ENCODE measurements at places on chromosomes 11 and 22.

GRCh38 chr22:45937960-45938359 is 39.0 kb downstream of the WNT7B start:
- DNase-seq: no peak

DNA sequence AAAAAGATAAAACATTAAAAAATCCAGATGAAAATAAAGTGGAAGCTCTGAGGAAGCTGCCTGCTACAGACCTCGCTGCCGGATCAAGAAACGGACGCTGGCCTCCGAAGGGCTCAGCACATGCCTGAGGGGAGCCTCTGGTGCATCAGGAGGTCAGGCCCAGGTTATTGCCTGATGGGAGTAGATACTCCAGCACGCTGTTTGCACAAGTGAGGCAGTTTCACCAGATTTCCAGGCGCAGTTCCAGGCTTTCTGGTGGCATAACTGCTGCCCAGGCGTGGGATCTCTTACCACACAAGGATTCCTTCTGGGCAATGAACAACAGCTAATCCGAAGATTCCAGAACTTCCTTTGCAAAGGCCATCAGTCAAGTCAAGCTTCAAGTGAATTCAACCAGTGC is 154.2 kb downstream of the MPPED1 start:
- DNase-seq: no peak

DNA sequence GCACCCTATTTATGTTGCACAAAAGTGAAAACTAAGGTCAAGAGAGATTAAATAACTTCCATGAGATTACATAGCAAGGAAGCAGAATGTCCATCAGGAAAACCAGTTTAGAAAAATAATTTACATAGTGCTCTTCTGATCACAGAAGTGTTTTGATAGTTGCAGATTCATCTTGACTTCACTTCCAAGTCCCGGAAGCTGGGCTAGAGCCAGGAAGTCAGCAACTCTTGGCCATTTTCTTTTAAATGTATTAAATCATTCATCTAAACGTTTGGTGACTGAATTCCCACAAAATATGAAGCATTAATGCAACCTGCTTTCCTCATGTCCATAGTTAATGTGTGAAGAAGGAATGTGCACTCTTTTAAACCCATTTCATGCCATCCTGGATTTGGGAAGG is 29.7 kb downstream of the APLP2 start:
- DNase-seq: no peak

DNA sequence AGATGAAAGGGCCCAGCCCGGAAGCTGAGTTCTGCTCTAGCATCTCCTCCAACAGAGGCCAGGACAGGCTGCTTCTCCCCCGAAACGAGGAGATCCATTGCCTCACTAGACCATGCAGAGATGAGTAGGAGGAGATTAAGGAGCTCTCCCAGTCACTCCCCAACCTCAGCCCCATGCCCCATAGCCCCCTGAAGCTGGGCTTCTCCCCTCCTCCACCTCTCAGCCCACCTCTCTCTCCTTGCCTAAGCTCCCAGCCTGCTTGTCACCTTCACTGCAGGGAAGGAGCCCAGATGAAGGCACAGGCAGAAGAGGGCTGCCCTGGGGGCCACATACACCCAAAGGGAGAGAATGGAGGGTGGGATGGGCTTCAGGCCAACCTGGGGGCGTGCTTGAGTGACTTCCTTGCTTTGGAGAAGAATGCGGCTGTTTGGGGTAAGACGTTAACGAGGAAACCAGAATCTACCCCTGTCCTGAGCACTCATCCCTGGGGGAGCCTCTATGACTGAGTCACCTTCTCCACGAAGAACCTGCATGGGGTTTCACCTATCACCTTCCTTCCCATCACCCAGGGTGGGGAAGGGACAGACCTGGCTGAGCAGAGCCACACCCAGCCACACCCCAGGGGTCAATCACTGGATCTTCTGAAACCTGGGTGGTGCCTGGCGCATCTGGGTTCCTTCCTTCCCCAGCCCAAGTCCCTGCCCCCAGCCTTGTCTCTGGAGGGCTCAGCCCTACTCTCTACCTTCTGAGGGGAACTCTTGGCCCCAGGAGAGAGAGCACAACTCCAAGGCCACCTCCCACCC is 11.6 kb upstream of the GNAZ start:
- no peak for DNase-seq

GRCh38 chr11:113651023-113651422 is 55.1 kb downstream of the TMPRSS5 start:
- DNase-seq: no peak

- DNase-seq: no peak
Observed at GRCh38 chr11:110376711-110377324, 52.9 kb upstream of the FDX1 start.

GRCh38 chr11:110069158-110069737 is 23.9 kb upstream of the ZC3H12C start:
- DNase-seq: no peak

GRCh38 chr11:22263613-22264012 is 70.7 kb downstream of the ANO5 start:
- DNase-seq: no peak

GRCh38 chr11:88131764-88132470 is 43.3 kb downstream of the RAB38 start:
- DNase-seq: no peak

- no peak for DNase-seq
Observed at GRCh38 chr11:119376197-119376847, 5.2 kb downstream of the USP2 start.

- DNase-seq: no peak
Observed at GRCh38 chr11:32584921-32585320, 1.3 kb downstream of the EIF3M start.

DNA sequence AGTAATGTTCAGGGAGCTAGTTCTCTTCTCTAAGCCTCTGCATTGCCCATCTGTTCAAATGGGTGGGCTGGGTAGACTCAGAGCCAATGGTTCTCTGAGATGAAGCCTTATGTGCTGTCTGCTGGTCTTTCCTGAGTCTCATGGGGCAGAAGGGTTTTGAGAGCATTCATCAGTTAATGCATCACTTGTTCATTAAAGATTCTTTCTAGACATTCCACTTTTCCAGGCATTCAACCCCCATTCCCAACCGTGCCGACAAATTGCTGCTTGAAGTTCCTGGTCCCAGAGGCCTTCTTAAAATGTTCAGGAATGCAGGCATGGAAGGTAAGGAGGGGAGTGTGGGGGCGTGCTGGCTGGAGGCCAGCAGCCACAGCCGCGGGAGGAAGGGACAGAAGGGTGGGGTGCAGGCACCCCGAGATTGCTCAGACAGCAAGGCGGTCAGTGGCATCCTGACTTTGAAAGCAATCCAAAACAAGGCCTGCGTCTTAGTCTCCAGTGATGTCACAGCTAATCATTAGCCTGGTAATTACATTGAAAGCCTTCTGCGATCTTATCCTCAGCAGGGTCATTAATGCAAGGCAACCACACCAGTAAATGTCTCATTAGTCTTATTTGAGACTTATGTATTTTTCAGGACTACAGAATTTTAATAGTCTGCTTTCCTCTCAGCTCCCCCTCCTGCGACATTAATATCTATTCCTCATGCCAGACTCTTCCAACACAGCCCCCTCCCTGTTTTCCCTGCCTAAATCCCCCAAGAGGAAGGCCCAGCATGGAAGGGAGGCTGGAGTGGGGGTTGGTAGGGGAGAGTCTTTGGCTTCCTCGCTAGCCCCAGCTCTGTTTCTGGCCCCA is 328.8 kb downstream of the MIAT start:
- no peak for DNase-seq

DNA sequence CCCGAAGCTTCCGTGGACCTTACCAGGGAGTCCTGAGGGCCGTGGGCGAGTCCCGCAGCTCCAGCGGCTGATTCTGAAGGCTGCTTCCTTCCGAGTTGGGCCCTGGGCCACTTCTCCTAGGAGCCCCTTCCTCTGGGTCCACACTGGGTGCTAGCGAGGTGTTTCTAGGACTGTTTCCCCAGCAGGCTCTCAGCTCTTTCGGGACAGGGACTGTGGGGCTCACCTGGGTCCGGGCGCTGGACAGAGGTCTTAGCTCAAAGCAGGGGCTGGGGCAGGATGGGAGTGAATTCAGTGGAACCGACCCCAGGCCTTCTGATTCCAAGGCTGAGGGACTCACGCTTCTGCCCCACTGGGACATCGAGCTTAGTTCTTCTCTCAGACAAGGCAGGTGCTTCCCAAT is 29.3 kb upstream of the CSNK1E start:
- no peak for DNase-seq

DNA sequence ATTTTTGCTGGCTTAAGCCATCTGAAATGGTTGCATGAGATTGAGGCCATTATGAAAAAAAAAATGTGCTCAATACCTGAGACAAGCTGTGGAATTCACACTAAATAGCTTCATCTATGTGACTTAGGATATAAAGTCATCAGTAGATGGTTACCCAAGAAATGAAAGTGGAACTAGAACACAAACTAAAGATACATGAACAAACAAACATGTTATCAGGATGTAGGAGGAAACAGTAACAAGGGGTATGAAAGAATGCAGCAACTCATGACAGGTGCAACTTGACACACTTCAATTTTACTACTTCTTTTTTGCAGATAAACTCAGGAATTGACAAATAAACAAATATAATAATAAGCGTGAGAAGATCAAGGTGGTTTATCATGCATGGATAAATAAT is 155.0 kb downstream of the WT1 start:
- no peak for DNase-seq

DNA sequence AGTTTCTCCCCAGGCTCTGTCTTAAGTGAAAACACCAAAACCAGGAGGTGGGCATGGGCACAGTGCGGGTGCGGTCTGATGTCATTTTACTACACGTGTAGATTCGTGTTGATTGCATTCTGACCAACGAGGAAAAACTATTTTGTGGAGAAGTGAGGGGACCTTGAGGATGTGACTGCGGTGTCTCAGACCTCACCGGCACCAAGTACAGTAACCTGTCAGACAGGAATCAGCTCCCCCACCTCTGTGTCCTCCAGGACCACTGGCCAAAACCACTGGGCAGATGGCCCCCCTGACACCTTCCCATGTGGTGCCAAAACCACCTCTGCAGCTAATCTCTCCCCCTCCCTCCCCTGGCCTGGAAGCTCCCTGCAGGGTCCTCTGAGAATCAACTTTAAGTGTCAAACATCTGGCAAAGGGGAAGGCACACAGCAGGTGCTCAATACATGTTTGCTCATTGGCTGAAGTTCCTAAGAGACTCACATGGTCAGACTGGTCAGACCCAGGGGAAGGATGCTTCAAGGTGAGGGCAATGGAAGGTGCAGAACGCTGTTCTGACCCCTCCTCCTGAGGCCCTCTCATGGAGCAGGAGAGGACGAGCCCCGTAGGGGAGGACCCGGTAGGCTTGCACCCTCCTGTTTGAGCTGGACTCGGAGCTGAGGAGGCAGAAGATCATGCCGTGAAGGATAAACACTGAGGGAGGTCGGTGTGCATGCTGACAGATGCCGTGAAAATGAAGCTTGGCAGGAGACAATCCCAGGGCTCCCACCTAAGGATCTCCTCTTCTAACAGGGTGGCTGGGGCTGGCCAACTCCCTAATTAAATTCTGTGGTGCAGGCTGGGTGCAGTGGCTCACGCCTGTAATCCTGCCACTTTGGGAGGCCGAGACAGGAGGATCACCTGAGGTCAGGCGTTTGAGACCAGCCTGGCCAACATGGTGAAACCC is 129.9 kb downstream of the MPPED1 start:
- DNase-seq: no peak

- no peak for DNase-seq
Observed at GRCh38 chr22:19238900-19239299, 52.6 kb downstream of the CLTCL1 start.

DNA sequence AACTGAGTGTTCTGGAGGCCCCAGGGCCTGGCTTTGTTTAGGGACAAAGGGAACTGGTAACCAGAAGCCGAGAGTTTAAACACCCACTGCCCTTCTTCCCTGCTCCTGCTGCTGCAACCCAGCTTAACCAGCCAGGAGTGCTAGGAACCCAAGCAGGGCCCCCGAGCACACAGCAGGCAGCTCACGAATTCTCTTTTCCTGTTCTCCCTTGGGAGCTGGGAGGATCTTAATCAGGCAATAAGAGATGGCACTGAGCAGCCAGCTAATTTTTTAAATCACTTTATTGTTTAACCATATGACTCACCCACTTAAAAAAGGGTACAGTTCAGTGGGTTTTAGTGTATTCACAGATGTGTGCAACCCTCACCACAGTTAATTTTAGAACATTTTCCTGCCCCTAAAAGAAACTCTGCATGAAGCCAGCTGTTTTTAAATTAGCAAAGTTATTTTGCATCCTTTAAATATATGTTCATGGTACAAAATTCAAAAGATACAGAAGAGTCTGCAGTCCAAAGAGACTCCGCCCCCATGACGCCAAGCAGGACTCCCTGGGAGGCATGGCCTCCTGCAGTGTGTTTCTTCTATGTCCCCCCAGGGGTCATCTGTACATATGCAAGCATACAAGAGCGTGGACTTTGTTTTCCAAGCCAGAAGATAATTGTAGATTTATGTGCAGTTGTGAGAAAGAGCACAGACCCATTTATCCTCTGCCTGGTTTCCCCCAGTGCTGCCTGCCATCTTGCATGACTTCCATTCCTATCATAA is 18.9 kb upstream of the PPP6R3 start:
- no peak for DNase-seq

DNA sequence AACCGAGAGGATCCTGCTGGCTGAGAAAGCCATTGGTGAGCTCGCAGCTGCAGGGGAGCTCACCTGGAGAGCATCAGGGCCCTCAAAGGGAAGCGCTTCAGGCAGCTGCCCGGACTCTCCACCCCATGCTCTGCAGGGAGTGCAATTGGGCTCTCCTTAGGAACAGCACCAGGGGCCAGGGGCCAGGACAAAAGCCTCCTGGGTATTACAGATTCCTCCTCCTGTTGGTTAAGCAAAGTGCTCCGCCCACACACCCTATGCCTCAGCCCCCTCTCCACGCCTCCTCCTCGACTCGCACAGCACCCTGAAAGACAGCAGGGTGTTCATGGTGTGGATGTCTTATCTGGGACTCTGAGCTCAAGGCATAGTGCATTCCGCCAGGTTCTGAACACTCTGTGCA is 139.9 kb downstream of the SHANK2 start:
- no peak for DNase-seq

DNA sequence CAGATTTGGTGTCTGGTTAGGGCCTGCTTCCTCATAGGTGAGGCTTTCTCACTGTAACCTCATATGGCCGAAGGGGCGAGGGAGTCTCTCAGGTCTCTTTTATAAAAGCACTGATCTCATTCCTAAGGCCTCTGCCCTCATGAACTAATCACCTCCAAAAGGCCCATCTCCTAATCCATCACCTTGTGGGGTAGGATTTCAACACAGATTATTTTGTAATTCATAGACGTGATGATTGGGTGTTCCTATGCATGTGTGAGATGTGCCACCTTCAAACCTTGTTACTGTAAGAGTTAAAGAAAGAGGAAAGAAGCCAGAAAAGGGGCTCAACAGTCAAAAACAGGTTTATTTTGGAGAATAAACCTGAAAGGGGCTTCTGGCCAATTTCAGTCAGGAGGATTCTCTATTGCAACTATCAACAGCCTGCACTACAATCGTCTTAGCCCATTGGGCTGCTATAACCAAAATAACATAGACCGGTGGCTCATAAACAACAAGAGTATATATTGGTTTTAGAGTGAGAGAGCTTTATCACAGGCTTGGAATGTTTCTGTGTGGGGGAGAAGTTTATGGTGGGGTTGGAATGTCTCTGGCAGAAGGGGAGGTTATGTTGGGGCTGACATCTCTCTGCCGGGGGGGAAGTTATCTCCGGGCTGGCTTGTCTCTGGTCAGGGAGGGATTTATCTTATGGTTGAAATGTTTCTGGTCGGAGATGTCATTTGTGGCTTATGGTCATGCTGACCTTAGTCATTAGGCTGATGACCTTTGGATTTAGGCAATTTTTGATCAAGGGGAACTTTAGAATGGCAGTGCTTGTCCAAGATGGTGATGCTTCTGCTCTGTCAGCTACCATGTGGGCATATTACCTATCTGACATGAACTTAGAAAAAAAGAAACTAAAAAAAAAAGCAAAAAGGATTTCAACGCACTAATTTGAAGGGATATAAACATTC is 35.1 kb downstream of the CSF2RB start:
- no peak for DNase-seq

- DNase-seq: no peak
Observed at GRCh38 chr11:65260756-65261590, 789 bp upstream of the POLA2 start.
